GF-D8 (cell line): ENCODE measurements at places on chromosomes 2 and 18.

- DNase-seq: no peak
Measured at GRCh38 chr2:159111346-159111927, 143.0 kb downstream of the TANC1 start.

DNA sequence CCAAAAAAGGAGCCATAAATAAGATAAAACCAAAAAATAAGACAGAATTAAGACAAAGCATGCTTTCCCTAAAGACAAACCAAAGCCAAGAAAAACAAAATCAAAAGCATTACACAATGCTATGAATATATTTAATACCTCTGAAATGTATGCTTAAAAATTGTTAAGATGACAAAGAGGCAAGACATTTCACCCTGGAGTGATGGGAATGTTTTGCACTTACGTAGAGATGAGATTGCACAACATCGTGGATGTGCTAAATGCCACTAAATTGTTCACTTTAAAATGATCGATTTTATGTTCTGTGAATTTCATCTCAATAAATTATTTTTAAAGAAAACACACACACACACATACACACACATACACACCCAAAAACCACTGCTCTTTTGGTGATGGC, 386.6 kb upstream of the KLHL29 start:
- DNase-seq: no peak

- DNase-seq: no peak
Measured at GRCh38 chr2:132641819-132642218, 28.2 kb downstream of the LYPD1 start.

- DNase-seq: no peak
Measured at GRCh38 chr2:173488861-173489260, 134.2 kb downstream of the CDCA7 start.
